ENCODE measurements at places on chromosomes 4 and X.

- no peak for DNase-seq
Measured at GRCh38 chrX:77426811-77427210, 20.4 kb upstream of the FGF16 start.

- DNase-seq = no peak
Measured at GRCh38 chr4:152819026-152819645, 39.4 kb downstream of the ARFIP1 start.

DNA sequence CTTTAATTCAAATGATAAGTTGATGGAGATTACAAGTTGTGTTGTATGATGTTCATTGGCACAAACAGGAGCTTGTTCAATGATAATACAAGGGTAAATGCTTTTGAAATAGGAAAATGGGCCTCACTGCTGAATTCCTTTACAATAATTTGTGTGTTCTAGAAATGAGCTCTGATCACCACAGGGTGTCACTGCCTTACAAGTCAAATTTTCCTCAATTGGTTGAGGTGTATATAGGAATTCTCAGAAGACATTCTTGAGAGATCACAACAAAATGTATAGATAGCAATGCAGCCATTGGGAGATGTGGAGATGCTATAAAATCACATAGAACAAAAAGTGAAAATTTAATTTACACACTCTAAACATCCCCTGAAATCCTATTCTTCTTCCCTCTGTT lies 49.6 kb downstream of the KLF8 start:
- no peak for DNase-seq

- DNase-seq = no peak
Measured at GRCh38 chr4:20368926-20369325, 117.2 kb downstream of the SLIT2 start.

DNA sequence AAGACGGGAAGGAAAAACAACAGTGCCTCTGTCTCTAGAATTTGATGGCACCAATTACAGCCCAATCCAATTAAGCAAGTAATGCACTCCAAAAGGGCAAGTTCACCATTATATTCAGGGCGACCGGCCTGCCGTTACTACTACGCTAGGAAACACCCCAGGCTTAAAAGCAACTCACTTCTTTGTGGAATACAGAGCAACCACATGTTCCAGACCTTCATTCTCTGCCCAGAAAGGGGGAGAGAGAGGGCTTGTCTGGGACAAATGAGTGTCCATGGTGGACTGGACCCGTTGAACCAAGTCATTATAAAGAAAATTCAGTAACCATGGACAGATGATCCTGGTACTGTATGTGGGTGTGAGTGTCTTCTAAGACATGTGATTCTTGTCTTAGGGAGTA lies 1.6 kb downstream of the KDR start:
- no peak for DNase-seq

DNA sequence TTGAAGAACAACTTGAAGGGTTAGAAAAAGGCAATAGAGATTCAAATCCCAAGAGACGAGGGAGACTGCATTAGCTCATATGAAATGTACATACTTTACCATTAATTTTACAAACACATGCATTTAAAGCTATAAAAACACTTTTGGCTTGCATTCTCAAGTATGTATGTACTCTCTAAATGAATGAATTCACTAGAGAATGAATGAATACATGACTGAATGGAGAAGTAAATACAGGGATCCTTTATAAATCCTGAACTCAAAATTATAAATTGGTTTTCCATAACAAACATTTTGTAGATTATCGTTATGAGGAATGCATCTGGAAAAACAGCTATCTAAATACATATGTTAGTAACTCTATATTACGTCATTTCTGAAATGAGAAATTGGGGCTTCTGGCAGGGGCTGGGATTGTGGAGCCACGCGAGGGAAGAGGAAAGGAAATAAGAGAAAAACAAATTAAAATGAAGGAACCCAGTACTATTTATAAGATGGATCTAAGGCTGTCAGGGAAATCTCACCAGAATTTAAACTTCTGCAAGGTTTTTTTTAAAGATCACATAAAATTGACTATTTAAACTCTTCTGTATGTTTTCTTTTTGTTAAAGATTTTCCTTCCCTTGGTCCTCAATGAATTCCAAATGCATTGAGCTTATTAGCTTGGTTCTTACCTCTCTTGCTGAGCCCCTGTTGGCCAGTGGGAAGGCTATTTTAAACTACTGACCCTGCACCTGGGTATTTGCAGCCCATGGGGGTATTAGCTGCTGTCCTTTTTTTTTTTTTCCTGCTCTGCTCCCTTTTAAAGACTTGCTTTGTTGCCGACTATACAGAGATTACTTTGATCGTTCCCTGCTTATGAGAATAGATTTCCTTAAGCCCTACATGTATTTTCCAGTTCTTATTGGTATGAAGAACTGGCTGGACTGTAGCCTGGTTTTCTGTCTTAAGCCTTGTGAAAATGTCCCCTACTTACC lies 207.8 kb downstream of the ADGRL3 start:
- no peak for DNase-seq

DNA sequence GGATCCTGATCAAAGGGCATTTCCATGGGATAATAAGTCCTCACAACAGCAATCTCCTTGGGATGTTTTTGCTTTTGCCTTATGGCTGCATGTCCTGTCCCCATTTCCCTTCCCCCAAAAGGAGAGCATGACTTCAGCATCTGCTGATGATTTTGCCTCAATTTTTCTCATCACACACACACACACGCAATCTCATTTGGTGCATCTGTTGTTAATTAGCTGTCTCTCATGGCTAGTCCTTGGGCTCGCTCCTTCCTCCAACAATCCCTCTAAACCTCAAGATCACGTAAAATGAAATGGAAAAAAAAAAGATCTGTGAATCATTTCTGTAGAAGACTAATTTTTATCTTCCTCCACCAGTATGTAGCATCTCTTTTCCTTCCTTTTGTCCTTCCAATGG lies 153.6 kb downstream of the RBMX2 start:
- DNase-seq = no peak

- no peak for DNase-seq
Measured at GRCh38 chr4:176335421-176335820, 15.7 kb downstream of the SPCS3 start.

GRCh38 chr4:3022112-3022511 lies 52.2 kb downstream of the HTT-AS start:
- no peak for DNase-seq

DNA sequence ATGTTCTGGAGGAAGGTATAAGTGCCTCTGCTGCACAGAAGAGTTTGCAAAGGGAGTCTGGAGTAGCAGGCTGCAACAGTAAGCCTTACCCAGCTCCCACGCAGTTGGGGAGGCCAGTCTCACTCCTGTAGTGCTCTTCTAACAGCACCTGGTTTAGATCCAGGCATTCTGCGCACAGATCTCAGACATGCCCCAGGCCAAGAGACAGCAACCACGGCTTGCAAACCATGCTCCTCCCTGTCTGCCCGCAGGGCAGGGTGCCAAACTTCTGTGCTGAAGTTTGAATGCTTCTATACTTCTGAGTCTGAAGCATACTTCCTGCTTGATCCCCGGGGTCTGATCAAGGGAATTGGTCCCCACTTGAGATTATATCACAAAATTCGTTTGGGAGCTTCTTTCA lies 106.3 kb downstream of the LINC00632 start:
- DNase-seq = no peak

DNA sequence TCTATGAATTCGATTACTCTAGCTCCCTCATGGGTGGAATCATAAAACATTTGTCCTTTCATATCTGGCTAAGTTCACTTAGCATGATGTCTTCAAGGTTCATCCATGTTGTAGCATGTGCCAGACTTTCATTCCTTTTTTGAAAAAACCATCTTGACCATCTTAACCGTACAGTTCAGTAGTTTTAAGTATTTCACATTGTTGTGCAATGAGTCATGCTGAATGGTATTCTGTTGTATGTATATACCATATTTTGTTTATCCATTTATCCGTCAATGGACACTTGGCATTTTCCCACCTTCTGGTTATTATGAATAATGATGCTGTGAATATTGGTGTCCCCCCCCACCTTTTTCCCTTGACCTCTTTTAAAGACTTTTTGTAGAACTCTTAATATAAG lies 72.4 kb upstream of the TLR2 start:
- no peak for DNase-seq

- DNase-seq = no peak
Measured at GRCh38 chr4:134740290-134740689, 538.7 kb upstream of the PABPC4L start.

GRCh38 chr4:128308986-128309385 lies 21.4 kb upstream of the PGRMC2 start:
- no peak for DNase-seq

DNA sequence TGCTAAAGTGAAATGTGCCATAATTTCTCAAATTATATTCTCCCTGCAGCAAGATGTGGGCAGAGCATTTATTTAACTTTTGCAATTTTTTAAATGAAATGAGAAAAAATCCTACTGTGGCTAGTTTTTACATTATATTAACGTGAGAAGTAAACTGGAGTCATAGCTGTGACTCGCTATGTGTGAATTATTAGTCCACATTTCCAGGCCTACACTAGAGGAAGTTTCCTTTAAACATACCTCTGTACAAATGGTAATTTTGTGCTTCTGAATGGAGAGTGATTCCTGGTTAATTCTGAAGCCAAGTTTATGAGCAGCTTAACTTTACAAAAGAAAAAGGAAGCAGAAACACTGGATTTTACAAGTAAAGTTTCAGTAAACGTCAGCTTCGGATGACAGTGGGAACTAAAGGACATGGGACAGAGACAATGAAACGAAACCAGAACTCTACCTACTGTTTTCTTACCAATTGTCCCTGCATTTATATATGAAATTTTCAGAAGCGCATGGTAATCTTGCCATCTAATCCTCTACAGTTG lies 72.4 kb downstream of the FBXO8 start:
- no peak for DNase-seq

GRCh38 chrX:151082077-151082948 lies 94.1 kb upstream of the GPR50 start:
- DNase-seq = no peak

- no peak for DNase-seq
Measured at GRCh38 chr4:24032371-24032989, 142.6 kb upstream of the PPARGC1A start.

DNA sequence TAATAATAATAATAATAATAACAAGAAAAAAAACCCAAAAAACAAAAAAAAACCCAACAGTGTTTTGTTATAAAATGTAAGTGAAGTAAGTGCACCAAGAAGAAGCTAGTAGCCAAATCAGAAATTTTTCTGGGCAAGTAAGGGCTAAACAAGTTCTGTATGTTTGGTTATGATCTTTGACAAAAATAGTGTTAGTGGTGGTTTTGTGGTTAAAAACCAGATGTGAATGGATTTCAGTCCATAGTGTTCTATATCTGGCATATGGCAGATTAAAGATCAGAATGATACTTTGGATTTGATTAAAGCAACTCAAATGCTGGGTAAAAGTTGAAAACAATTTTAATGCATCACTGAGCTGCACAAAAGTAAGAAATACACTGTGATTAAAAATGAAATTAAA lies 116.5 kb upstream of the NDST4 start:
- no peak for DNase-seq

GRCh38 chr4:40763228-40763716 lies 13.5 kb downstream of the NSUN7 start:
- DNase-seq = no peak

GRCh38 chrX:153766871-153767673 lies 3.0 kb downstream of the PLXNB3 start:
- no peak for DNase-seq

DNA sequence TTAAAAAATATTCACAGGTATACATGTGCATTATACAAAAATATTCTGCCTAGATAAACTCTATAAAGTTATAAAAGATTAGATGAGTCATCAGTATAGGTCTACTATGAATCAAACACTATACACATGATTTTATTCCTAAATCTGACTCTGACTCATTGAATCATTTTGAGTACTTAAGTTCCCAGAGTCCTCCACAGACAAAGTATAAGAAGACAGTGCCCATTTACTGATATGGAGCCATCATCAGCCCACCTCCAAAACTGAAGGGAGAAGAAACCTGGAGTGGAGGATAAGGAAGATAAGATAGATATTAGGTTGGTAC lies 28.7 kb upstream of the ANTXR2 start:
- no peak for DNase-seq

DNA sequence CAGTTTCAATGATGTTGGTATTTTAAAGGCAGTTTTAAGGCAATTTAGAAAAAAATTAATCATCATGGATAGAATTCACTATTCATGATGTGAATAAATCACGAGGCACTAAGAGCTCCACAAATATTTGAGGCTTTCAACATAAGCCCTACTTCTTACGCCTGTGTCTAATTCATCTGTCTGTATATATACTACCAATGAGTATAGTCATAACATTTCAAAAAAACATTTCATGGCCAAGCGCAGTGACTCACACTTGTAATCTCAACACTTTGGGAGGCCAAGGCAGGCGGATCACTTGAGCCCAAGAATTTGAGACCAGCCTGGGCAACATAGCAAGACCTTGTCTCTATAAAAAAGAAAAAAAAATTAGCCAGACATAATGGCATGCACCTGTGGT lies 56.5 kb downstream of the FBXL5 start:
- no peak for DNase-seq

GRCh38 chr4:84413480-84413879 lies 85.6 kb downstream of the NKX6-1 start:
- no peak for DNase-seq

DNA sequence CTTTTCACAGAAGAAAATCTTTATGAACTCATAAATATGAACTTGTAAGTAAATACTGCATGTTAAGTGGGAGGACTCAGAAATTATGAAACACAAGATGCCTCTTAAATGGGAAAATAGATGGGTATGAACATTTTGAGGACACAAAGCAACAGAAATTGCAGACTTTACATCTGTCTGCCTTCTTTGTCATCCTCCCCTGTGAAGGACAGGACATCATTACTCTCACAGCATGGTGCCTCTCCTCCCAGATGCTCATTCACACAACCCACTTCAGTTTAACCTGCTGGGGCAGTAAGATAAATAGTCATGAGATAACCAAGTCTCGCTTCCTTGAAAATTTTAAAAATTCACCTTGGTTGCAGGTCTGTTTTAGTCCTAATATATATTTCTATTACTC lies 144.5 kb downstream of the APBB2 start:
- no peak for DNase-seq

DNA sequence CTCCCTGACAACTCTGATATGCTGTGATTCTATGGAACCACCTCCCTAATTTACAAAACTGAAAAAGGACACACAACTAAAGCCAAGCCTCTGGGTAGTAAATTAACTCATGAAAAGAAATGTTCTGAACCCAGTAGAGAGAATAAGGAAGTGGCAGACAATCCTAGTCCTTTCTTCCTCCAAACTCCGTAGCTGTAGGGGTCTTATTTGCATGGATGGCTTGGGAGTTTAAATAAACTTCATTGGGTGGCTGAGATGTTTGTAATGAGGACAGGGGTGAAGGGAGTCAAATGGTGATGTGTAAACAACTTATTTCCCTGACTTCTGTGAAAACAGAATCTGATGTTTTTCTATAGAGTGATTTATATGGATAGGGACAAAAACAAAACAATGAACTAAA lies 59.3 kb downstream of the GPC3 start:
- DNase-seq = no peak

Measured in stimulated activated CD4-positive, alpha-beta T cell treated with anti-CD3 and anti-CD28 coated beads, Interleukin-1b, Interleukin-23, amount 100 ng/mL, for 1 hour (primary cell).